Adrenal gland (tissue), 19 donors: ENCODE measurements at places on chromosomes 5 and 9. TPM values are rescaled to one million over a fixed set of nuclear protein-coding genes. Genes with fewer than 3 reads are reported as not detected.

The NPR3 gene
- 1.8 TPM for polyA plus RNA-seq

The SLC9A3 gene
- polyA plus RNA-seq = 0.88 TPM

The F2RL1 gene
- 0.95 TPM for polyA plus RNA-seq

The CENPK gene
- 0.32 TPM for polyA plus RNA-seq
